ENCODE measurements at places on chromosomes 7 and 10.

- no peak for DNase-seq
Measured at GRCh38 chr10:17023386-17024298, 106.0 kb downstream of the CUBN start.

DNA sequence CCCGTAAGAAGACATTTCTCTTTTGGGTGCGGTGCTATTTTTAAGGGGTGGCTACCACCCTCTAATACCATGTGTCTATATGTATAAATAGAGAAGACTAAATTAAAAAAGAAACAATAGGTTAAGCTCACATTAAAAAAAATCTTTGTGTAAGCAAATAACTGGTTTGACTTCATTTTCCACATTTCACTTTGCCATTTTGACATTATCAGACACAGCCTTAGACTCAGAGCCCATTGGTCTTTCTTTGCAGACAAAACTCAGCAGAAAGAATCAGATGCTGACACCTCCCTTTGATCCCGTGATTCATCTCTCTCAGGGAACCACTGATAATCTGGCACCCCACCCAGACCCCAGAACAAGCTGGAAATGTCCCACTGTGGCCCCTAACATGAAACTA lies 74.5 kb downstream of the EMX2 start:
- no peak for DNase-seq

- no peak for DNase-seq
Measured at GRCh38 chr10:36577126-36577525, 548.3 kb upstream of the ANKRD30A start.

GRCh38 chr7:151240942-151241754 lies 7.3 kb downstream of the SMARCD3 start:
- no peak for DNase-seq

- peak; percentile 87 for DNase-seq
Measured at GRCh38 chr7:73978661-73979563, 49.1 kb upstream of the ELN start.

DNA sequence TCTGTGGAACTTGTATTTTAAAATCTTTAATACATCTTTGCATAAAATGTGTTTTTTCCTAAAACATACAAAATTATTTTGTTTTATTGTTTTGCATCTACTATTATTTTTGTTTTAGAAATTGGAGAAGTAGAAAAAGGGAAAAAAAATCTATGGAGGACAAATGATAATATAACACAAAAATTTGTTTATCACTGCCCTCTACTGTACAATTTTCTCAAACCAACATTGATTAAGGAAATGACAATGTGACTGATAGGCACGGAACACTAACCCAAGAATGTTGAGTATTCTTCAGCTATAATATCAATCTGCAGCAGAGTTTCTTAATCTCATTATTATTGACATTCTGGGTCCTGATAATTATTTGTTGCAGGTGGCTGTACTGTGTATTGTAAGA lies 9.5 kb upstream of the ING3 start:
- DNase-seq = no peak

DNA sequence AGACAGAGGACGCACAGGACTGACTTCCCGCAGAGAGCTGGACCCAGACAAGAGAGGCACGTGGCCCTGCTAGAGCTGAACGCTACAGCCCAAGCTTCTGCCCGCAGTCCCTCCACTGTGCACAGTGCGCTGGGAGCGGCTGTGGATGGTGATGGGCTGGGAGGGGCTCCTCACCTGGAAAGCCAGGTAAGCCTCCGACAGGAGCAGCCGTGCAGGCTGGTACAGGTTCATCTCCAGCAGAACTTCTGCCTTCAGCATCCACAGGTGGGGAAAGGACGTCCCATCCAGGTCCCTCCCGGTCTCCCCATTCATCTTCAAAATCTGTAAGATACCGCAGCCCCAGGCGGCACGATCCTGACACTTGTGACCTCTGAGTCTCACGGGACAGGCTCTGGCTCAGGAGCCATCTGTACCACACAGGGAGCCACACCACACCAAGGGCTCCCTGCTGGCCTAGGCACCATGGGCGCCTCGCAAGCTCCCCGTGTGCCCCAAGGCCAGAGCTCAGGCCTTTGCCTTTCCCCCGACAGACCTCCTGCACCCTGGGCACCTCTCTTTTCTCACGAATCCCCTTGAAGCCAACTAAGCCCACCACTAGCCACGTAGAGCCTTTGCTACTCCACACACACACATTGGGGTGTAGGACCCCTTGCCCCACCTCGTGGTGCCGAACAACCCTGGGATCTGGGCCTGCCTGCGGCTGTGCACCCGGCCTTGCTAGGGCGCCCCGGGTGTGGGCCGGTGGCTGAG lies 76.3 kb downstream of the CFAP46 start:
- DNase-seq = no peak

- DNase-seq = no peak
Measured at GRCh38 chr10:118680197-118680596, 74.6 kb downstream of the CACUL1 start.

DNA sequence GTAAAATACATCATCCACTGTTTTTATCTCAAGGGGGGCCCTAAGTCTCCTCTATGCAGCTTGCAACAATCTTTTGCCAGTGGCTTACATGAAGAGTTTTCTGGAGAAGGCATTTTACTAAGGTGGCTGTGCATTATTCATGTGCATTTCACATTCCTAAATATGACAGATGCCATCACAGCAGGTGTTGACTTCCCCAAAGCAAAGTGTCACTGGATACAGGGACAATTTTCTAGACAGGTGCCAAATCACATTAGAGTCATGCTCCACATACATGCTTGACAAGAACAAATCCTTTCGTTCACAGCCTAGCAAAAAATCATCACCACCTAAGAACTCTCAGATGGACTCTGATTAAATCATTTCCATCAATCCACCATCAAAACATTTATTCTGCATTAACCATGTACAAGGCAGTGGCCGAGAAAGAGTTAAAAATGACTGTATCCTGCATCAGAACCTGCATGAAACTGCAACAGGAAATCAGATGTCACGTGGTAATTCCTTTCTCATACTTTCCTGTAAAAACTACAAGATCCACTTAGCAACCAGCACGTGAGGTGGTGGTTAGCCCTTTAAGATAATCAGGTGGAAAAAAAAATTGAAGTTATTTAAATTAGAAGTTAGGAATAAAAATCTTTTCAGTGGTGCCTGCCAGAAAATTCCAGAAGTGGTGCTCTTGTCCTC lies 88.2 kb upstream of the AFAP1L2 start:
- no peak for DNase-seq

GRCh38 chr10:75432763-75433162 lies 1.3 kb downstream of the LRMDA start:
- no peak for DNase-seq

- DNase-seq = no peak
Measured at GRCh38 chr7:93228302-93228701, 2.0 kb upstream of the HEPACAM2 start.

All from left lobe of liver (tissue), 2 donors.